ENCODE measurements at places on chromosomes 4 and X.

DNA sequence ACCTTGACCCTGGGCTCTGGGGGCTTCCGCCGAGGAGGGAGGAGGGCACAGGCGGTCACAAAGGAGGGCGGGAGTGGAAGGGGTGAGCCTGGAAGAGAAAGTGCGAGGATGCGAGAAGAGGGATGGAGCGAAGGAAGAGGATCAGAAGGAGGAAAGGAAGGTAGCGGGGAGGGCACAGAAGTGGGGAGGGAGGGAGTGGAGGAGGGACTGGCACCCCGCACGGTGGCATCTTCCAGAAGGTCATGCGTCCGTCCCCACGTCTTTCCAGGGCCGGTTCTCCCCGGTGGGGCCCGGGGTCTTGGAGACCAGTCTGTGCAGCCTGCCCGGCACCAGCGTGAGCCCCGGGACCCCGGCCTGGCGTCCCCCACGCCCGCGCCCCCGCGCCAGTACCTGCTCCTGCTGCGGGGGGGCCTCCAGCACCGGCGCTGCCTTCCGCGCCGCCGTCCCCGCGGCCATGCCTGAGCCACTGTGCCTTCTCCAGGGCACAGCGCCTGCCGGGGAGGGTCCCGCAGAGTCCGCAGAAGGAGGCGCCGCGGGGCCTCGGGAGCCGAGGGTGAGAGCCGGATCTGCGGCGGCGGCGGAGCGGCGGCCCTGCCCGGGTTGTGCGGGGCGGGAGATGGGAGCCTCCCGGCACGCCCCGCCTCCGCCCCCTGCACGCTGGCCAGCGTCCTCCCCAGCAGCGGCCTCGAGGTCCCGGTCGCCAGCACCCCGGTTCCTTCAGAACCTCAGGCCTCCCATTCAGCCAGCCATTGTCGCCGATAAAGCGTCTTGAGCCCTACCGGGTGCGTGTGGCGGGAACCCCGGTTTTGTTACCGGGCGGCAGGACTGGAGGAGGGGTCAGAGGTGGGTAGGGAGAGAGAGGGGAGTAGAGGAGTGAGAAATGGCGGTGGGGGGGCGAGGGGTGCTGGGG lies at the start of gene RNF175:
Gene RNF175, minus strand, starts transcription at position 618 of the 910 bp plus-strand sequence. Its CDS starts 162 bp downstream, at position 456.
- no peak for DNase-seq

DNA sequence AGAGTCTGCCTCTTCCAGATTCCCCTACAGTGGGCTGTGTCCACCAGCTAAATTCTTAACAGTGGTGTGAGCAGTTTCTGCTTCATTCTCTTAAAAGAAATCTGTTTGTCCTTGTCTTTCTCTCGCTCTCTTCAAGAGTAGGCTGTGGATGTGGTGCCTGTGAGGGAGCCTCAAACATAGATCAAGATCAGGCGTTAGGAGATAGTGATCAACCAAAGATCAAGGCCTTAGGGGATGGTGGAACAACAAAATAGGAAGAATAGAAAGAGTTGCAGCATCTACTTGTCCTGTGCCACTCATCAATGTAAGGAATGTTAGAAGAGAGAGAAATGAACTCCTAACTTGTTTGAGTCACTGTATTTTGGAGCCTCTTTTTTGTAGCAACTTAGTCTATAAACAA lies 144.2 kb downstream of the AASDH start:
- DNase-seq, result no peak

DNA sequence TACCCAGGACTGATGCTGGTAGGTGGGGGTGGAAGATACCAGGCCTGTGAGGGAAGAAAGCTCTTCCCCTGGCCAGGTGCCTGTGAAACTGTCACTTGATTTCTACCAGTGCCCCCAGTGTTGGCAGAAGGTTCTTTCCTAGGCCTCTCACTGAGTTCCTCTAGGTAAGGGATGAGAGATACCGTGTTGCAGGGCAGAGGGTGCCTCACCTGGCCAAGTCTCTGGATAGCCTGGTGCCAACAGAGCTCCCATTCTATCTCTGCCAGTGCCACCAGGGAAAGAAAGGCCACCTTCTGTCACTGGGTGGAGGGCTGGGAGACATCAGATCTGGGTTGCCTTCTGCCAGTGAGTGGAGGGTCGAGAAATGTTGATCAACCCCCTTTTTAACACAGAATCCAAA lies 94.1 kb downstream of the RTL5 start:
- DNase-seq, result no peak

- DNase-seq, result no peak
Observed at GRCh38 chr4:102598762-102599374, 97.7 kb downstream of the NFKB1 start.

- no peak for DNase-seq
Observed at GRCh38 chrX:124373348-124373747, 27.0 kb downstream of the SH2D1A start.

GRCh38 chr4:82499738-82500434 lies 61.9 kb downstream of the TMEM150C start:
- no peak for DNase-seq

GRCh38 chr4:54779476-54780148 lies 121.9 kb downstream of the KIT start:
- DNase-seq, result no peak
